D721Med (cell line): ENCODE measurements at places on chromosomes 11 and 22.

DNA sequence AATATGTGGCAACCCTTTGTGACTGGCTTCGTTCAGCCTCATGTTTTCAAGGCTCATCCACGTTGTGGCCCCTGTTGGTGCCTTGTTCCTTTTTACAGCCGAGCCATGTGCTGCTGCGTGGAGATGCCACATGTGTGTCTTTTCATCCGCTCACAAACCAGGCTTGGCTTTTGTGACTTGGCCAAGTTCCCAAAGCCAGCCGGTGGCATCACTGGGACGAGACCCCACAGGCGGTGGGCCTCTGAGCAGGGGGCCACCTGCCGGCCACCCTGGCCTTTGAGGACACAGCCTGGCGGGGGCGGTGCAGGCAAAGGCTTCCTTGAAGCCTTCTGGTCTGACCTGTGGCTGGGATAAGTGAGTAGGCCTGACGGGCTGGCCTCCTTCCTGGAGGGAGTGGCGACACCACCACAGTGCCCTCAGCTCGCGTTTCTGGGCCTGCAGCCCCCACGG, 10.5 kb downstream of the GRK2 start:
- no peak for DNase-seq

DNA sequence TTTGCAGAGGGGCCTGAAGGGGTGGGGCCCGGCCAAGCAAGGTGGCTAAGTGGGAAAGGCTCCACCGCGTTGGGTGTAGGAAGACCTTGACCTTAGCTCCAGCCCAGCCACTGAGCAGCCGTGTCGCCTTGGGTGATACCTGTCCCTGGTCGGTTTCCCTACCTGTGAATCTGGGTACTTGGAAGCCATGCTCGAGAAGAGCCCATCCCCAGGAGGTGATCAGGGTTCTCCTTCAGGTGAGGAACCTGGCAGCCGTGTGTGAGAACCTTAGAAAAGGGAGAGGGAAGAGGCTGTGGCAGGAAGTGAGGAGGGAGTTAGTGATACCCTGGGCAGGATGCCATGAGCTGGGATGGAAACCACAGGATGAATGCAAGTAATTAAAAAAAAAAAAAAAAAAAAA, 21.6 kb downstream of the PPARA start:
- DNase-seq, result no peak

DNA sequence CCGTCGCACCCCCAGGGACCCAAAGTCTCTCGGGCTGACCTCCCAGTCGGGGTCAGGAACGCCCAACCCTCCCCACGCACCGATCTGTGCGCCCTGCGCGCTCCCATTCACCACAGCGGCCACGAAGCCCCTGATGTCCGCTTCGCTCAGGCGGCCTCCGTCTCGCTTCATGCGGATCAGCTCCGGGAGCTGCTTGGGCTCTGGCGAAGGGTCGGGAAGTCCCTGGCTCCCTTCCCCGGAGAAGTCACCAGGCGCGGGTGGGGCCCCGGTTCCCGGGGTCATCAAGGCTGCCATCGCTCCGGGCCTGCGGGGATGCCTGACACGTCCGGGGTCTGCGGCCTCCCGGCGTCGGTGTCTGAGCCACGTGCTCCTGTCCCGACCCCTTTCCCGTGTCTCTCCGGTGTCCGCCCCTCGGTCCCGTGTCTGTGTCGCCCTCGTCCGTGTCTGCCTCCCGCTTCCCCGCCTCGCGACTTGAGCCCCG, 356 bp downstream of the TYMP start:
- DNase-seq, result no peak

DNA sequence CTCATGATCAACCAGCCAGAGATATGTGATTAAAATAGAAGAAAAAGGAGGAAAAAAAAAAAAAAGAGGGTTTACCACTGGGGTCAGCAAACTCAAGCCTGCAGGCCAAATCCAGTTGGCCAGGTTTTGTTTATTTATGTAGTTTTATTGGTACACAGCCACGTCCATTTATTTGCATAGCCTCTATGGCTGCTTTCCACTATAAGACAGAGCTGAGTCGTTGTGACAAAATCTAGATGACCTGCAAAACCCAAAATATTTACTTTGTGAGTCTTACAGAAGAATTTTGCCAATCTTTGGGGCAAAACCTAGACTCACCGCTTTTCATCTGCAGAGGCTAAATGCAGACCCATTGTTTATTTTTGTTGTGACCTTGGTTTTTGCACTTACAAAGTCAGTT, 87.1 kb downstream of the TENM4 start:
- no peak for DNase-seq

DNA sequence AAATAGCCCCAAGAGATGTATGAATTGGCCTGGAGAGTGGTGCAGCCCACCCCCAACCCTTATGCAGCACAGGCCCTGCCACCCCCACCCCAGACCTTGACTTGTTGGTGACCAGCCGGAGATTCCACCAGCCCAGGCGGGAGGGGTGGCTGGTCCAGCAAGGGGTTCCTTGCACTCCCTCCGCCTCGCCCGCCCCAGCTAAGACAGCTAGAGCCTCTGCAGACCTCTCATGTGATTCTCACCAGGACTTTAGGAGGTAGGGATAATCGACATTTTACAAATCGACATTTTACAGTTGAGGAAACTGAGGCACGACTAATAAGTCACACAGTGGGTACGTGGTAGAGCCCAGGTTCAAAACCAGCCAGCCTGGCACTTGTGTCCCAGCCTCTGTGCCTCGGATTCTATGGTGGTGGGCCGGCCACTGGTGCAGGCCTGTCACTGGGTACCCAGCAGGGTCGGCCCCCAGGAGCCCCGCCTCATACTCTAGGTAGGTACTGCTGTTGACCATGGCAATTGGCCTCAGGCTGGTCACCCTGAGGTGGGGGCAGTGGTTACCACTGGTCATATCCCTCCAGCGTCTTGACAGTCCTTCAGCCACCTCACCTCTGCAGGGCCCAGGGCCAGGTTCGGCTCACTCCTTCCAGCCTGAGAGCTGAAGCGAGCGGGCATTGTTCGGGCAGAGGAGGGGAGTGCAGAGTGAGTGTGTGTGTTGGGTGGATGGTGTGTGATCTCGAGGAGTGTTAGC, 35.0 kb upstream of the MYRF start:
- no peak for DNase-seq

DNA sequence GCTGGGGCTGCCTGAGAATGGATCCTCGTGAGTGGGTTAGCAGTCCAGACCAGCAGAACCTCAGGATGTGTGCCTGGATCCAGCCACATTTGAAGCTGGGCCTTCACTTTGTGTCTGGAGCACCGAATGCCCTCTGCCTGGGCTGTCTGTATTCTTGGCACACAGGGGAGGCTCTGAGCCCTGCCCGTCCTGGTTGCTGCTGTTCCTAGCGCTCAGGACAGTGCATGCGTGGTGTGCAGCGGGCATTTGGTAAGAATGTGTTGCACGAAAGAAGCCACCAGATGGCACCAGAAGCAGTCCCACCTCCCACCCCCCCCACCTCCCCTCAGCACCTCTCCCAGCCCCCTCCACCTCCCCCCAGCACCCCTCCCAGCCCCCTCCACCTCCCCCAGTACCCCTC, 4.1 kb upstream of the MAPK11 start:
- no peak for DNase-seq

- DNase-seq, result no peak
These were observed 72.5 kb upstream of the UCP3 start for GRCh38 chr11:74081428-74081827.

DNA sequence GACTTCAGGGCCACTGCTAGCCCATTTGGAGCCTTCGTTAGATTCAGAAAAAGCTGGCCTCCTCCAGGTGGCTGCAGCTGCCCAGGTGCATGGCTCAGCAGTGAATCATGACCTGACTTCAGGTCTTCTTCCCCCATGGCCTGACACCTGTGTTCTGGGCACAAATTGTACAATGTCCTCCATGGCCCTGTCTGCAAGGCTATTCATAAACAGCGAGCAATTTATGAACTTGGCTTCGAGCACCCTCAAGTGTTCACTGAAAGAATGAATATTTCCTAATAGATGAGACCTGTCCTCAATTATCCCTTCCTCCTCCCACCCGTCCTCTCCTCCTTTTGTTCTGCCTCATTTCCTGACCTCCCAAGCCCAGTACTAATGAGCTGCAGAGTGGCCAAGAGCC, 12.2 kb upstream of the VPS37C start:
- DNase-seq, result no peak

GRCh38 chr22:23825246-23825905, 13.4 kb downstream of the DERL3 start:
- DNase-seq, result no peak
